NCI-H1930 (cell line): ENCODE measurements at places on chromosomes 3 and 15.

DNA sequence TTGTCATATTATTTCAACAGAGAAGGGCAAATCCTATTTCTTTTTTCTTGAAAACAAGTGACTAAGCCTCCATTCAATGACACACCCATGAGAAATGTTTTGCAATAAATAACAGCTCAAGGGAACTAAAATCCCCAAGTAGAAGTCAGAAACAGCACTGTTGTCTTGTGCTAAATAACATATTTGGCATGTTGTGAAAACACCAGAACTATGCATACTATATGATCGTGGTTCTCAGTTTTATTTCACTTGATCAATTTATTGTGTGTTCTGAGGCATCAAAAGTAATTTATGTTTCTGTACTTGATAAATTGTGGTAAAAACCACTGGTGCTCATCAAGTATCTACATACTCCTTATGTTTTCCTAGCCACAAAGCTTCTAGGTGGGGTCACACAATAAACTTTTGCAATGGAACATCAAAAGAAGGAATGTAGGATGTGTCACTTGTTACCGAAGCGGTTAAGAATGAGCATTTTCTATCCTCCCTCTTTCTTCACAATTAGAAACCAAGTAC is 691.7 kb upstream of the CBLB start:
- no peak for DNase-seq

- DNase-seq = no peak
Measured at GRCh38 chr3:58670506-58671135, 4.0 kb upstream of the FAM3D start.

DNA sequence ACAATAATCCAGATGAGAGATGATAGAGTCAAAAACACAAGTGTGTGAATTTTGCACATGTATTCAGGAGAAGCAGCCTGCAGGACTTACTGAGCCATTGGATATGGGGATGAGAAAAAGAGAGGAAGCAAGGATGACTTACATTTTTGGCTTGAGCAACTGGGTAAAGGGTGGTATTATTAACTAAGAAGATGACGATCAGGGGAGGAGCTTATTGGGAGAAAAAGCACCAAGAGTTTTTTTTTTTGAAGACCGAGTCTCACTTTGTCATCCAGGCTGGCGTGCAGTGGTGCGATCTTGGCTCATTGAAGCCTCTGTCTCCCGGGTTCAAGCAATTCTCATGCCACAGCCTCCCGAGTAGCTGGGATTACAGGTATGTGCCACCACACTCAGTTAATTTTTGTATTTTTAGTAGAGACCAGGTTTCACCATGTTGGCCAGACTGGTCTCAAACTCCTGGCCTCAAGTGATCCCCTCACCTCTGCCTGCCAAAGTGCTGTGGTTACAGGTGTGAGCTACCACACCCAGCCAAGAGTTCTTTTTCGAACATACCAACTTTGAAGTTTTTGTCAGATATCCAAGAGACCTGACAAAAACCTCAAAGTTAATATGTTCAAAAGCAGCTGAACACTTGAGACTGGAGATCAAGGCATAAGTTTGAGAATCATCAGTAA is 14.8 kb upstream of the SH3BP5 start:
- DNase-seq = no peak

DNA sequence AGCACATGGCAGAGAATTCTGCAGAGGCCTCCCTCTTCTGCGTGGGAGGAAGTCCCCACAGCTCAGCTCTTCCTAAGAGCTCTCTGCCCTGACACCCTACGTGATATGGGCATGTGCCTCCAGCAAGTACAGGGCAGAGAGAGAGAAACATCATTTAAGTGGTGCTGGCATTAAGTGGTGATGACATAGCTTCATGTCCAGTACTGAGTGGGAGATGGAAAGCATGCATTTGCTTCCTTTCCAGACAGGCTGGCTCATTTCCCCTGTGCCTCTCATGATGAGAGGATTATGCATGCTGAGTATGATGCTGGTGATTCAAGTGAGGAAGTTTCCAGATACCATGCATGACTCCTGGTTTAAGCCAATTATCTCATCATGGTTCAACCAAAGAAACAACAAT is 26.9 kb downstream of the BFSP2 start:
- no peak for DNase-seq

DNA sequence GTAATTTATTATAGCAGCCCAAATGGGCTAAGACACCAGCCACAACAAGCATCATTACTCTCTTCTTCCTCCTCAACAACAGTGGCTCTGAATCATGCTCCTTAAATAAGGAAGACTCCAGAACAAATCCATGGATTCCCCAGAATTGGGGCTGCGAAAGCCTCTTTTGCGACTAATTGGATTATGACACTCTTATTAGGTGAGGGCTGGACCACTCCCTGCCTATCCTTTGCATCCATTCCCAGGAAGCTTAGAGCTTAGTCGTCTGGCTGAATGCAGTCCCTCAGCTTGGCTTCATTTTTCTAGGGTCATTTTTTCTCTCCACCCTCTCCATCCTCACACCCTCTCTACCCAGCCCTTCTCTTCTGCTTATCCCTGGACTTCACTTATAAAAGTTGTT is 227.7 kb downstream of the ZNF621 start:
- DNase-seq = no peak

GRCh38 chr3:15384510-15385237 is 42.7 kb downstream of the METTL6 start:
- DNase-seq = no peak
